ENCODE measurements at places on chromosomes 11 and 22. TPM values are rescaled to one million over a fixed set of nuclear protein-coding genes. Genes with fewer than 3 reads are reported as not detected.

Gene MYO18B
- total RNA-seq, result 0.14 TPM

Gene CNGA4
- 0.12 TPM for total RNA-seq

Gene LIF
- 115 TPM for total RNA-seq

Gene OR9G4
- total RNA-seq, result not detected

Gene GRK3
- 8.3 TPM for total RNA-seq

Gene COPB1
- total RNA-seq, result 112 TPM

Gene LDHA
- 1,317 TPM for total RNA-seq

Gene VPREB1
- total RNA-seq, result not detected

Gene JAML
- total RNA-seq, result 71.4 TPM

Gene MAJIN
- total RNA-seq, result 0.37 TPM

Gene VSTM5
- not detected for total RNA-seq

Gene MEI1
- 28.8 TPM for total RNA-seq

Gene ENTHD1
- total RNA-seq, result 0.64 TPM

Gene CELSR1
- total RNA-seq, result 0.17 TPM

Gene NCAM1
- not detected for total RNA-seq

Gene OR51B2
- total RNA-seq, result not detected

Gene OR56A5
- not detected for total RNA-seq

Gene C11orf97
- total RNA-seq, result not detected

Gene CRYBA4
- total RNA-seq, result not detected

Gene CEP126
- 1.1 TPM for total RNA-seq

Gene CALCA
- total RNA-seq, result not detected

Gene SCUBE2
- total RNA-seq, result 0.31 TPM

Gene PGA5
- not detected for total RNA-seq

Gene MUC15
- total RNA-seq, result not detected

Gene SCGB1D2
- not detected for total RNA-seq

Gene SMTNL1
- total RNA-seq, result not detected

Gene MS4A2
- total RNA-seq, result not detected

Gene IGLL5
- not detected for total RNA-seq

Gene CSF2RB
- not detected for total RNA-seq

Gene C22orf39
- total RNA-seq, result 29.3 TPM

Gene EXPH5
- 3.3 TPM for total RNA-seq

Gene SCGB1A1
- not detected for total RNA-seq

Gene MN1
- total RNA-seq, result not detected

Gene OTOG
- not detected for total RNA-seq

Gene EHF
- total RNA-seq, result not detected

Gene CDK2AP2
- total RNA-seq, result 53.7 TPM

Gene RIMBP3B
- total RNA-seq, result not detected

Gene MMP13
- total RNA-seq, result not detected

Gene CRYBB2
- total RNA-seq, result not detected
